ENCODE measurements at places on chromosomes 16 and 17.

GRCh38 chr16:47129755-47130435 is 13.8 kb downstream of the NETO2 start:
- no peak for DNase-seq

- DNase-seq = no peak
Observed at GRCh38 chr16:49452578-49452977, 79.0 kb downstream of the C16orf78 start.

DNA sequence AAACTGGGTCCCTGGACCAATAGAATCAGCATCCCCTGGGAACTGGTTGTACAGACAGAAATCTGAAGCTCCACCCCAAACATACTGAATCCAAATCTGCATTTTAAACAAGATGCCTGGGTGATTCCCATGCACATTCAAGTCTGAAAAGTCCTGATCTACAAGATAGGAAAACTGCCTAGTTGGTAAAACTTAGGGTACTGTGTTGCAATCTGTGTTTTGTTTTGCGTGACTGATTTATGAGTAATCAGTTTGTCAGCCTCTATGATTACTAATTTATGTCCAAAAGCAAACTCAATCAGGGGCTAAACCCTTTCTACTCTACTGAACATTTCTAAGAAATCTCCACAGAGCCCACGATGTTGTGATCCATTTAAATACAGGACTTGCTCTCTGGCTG is 103.8 kb downstream of the YPEL2 start:
- no peak for DNase-seq

- no peak for DNase-seq
Observed at GRCh38 chr16:72723781-72724180, 324.1 kb downstream of the ZFHX3 start.
